ENCODE measurements at places on chromosomes 5 and 9.

- DNase-seq, result no peak
These were observed 41.4 kb upstream of the BARHL1 start for GRCh38 chr9:132541051-132541450.

- no peak for DNase-seq
These were observed 1.4 kb downstream of the SRA1 start for GRCh38 chr5:140555747-140556312.

DNA sequence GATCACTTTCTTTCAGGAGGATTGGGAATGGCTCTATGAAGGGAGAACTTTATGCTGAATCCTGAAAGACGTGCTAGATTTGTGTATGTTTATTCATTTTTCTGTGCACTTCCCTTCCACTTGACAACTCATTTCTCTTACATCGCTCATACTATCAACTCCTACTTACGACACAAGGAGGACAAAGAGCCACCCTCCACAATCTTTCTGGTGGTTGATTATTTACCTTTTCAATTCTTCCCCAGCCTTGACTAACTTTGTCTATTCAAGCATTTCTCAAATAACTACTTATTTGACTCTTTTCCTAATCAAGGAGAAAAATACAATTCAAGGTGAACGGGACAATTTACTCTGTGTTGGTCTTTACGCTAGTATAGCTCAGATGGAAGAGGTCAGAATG, 622.1 kb downstream of the TLR4 start:
- DNase-seq, result no peak

- DNase-seq, result no peak
These were observed 3.7 kb downstream of the DTWD2 start for GRCh38 chr5:118984602-118985001.

Data from activated CD8-positive, alpha-beta memory T cell treated with anti-CD3 and anti-CD28 coated beads for 48 hours (primary cell).